ENCODE measurements at places on chromosomes 11 and 22.

GRCh38 chr11:120400564-120401364 is 64.6 kb downstream of the ARHGEF12 start:
- no peak for DNase-seq

- DNase-seq, result no peak
Observed at GRCh38 chr11:27423125-27423524, 49.5 kb downstream of the LGR4 start.

GRCh38 chr11:100705447-100705846 is 18.4 kb downstream of the ARHGAP42 start:
- no peak for DNase-seq

- no peak for DNase-seq
Observed at GRCh38 chr11:77202941-77203900, 75.2 kb downstream of the MYO7A start.

- DNase-seq, result no peak
Observed at GRCh38 chr22:40348025-40348658, 1.8 kb downstream of the ADSL start.

Data from NCI-H1105 (cell line).